ENCODE measurements at places on chromosomes 2 and 18.

DNA sequence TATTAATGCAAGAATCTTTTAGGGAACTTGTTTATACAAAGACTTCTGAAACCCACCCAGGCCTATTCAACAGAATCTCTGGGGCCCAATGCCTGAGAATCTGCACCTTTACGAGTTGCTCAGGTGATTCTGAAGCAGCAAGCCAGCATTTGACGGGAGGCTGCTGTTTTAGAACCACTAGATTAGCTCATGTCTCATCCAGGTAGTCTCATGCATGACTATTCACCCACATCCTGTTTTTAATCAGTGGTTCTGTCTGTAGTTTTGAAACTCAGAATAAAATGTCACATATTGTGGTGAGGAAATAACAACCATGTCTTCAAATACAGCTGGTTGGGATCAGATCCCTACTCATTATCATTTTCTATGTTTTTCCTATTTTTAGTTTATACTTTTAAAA is 39.5 kb downstream of the CYTIP start:
- DNase-seq = no peak

DNA sequence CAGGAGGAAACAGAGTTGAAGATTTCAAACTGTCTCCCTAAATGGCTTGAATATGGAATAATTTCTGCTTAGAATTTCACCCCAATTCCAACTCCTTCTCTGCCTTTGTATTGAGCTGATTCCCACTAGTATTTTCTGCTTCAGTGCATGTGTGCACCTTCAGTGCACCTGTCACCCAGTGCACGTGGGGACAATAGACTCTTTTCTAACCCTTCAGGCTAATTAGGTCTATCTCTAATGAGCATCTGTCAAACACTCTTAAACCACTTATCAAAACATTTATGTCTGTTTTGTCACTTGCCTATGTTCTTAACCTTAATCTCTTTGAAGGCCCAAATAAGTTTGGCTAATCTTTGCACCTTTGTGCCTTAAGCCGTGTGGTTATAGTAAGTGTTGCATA is 232.0 kb upstream of the NETO1 start:
- no peak for DNase-seq

- DNase-seq = no peak
Observed at GRCh38 chr2:201414099-201415023, 36.9 kb downstream of the TRAK2 start.

- no peak for DNase-seq
Observed at GRCh38 chr2:59025157-59025757, 784.1 kb upstream of the FANCL start.

DNA sequence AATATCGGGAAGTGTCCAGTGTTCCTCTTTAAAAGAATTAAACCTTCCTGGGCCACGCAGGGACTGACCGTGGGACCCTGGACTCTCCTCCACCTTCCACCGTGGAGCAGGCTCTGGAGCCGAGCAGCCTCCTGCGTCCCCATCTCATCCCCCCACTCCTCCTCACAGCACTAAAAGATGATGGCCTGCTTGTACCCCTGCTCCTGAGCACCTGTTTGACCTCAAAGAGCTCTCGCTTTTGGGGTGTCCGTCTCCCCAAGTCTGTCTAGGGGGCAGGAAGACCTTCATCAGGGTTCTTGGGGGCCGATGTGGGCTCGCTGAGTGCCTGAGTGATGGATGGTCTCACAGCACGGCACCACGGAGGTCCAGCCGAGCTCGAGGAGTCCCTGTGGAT is 1.2 kb upstream of the SDC1 start:
- DNase-seq = no peak

DNA sequence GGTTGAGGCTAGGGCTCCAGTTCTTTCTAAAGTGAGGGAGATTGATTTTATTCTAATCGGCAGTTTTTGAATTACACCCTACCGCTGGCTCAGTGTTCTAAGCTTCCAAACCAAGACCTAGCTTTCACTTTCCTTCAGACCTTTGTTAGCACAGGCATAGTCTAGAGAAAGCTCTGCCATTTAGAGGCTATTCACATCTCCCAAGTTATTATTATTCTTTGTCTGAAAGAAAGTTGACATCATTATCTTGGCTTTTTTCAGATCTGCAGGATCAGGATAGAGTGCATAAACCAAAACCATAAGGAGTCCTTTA is 276.8 kb downstream of the ASXL3 start:
- DNase-seq = no peak

- DNase-seq = no peak
Observed at GRCh38 chr2:38829971-38830370, 45.8 kb downstream of the DHX57 start.

DNA sequence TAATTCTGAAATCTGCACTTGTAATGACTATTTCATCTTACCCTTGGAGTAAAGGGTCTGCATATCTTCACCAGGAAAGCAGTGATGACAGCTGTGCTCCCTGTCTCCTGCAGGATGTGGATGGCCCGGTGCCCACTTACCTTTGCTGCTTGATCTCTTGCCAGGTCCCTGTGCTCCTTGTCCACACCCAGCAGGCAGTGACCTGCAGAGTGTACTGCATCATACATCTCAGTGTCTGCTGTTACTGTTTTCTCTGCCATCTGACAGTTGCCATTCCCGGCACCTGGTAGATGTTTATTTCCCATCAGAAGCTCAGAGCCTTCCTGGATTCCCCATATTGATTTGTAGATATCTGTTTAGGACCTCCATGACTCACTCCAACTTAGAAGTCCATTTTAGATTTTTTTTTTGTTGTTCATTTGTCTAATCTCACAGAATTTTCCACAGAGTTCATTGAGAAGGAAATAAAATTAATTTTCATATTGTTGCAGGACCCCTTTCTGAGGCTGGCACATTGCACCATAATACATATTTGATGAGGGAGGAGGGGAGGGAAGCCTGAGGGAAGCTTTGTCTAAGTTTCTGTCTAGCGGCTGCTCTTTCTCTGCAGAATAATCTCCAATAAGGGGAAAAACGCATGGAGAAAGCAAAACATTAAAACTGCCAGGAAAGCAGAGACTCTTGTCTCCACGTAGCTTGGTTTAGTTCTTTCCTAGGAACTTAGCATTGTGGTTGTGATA is 697.5 kb upstream of the RAB6C start:
- no peak for DNase-seq

GRCh38 chr2:240500561-240501423 is 57.0 kb downstream of the ANKMY1 start:
- DNase-seq = no peak

GRCh38 chr2:144944546-144945220 is 424.8 kb upstream of the ZEB2 start:
- no peak for DNase-seq

- DNase-seq = no peak
Observed at GRCh38 chr2:136068581-136069227, 49.2 kb downstream of the CXCR4 start.

All from stimulated activated CD4-positive, alpha-beta T cell treated with anti-CD3 and anti-CD28 coated beads, Interleukin-2, amount 100 ng/mL, for 48 hours (primary cell).